ENCODE measurements at places on chromosomes 7 and 10. TPM values are rescaled to one million over a fixed set of nuclear protein-coding genes. Genes with fewer than 3 reads are reported as not detected.

The VWDE gene
- total RNA-seq, result 2.1 TPM

The ZNF804B gene
- total RNA-seq, result 8.3 TPM

The VIM gene
- 259 TPM for total RNA-seq

The MKI67 gene
- 6.0 TPM for total RNA-seq

The FEZF1 gene
- total RNA-seq, result 12.2 TPM

The COL26A1 gene
- total RNA-seq, result 31.6 TPM

The PTEN gene
- total RNA-seq, result 249 TPM

The TAS2R41 gene
- total RNA-seq, result not detected

The UCN3 gene
- not detected for total RNA-seq

The CRYGN gene
- not detected for total RNA-seq

The P4HA1 gene
- 46.4 TPM for total RNA-seq

The KMT2E gene
- 197 TPM for total RNA-seq

The BAMBI gene
- 10.4 TPM for total RNA-seq

The THSD7A gene
- 30.4 TPM for total RNA-seq

The DOCK1 gene
- 39.0 TPM for total RNA-seq

The CCDC7 gene
- total RNA-seq, result 170 TPM

The SCART1 gene
- total RNA-seq, result 1.2 TPM

The TSPAN14 gene
- 15.0 TPM for total RNA-seq

The PIK3AP1 gene
- 9.7 TPM for total RNA-seq

The TM9SF3 gene
- total RNA-seq, result 134 TPM

The ARHGAP12 gene
- 101 TPM for total RNA-seq

The TMEM225B gene
- total RNA-seq, result 0.23 TPM

The PNLIPRP1 gene
- total RNA-seq, result not detected

Data from diencephalon (tissue), 1 donor.